ENCODE measurements at places on chromosomes 12 and 14.

GRCh38 chr14:89589400-89590118 is 172.5 kb upstream of the FOXN3 start:
- no peak for DNase-seq

- no peak for DNase-seq
Observed at GRCh38 chr14:33460164-33460563, 490.7 kb downstream of the EGLN3 start.

DNA sequence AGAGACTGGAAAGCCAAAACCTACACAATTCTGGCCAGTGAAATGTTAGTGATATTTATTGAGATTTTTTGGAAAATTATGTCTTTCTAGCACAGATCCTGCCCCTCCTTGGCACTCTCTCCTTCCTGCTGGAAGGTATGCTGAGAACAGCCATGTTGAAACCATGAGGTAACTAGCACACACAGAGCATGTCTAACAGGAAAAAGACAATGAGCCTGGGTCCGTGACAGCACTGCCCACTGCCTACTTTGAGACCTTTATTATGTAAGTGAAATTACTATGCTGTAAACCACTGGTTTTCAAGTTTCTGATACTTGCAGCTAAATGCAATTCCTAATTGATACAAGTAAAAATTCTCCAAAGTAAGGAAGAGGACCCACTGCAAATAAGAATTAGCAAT is 81.6 kb upstream of the SINHCAF start:
- no peak for DNase-seq

- no peak for DNase-seq
Observed at GRCh38 chr12:130461839-130462557, 124.3 kb downstream of the PIWIL1 start.

DNA sequence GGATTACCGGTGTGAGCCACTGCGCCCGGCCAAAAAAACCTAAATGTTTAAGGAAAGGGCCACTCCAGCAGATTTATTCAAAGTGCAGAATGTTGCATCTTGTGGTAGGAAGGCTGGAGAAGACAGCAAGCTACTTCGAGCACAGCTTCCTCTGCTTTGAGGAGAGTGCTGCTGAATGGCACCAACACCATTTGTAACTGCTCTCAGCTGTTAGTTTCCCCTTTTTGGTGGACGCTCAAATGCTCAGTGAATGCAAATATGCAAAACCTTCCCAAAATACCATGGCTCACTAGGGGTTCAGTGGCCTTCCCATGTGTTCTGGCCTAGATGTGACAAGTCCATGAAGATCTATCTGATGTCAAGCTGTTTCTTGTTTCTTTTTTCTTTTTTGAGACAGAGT is 2.9 kb upstream of the TDRD9 start:
- no peak for DNase-seq
